Right ventricle myocardium superior (tissue), 1 donor: ENCODE measurements at places on chromosomes 11 and 22. TPM values are rescaled to one million over a fixed set of nuclear protein-coding genes. Genes with fewer than 3 reads are reported as not detected.

Gene CATSPER1
- not detected for total RNA-seq

Gene KCNJ4
- total RNA-seq = 16.6 TPM

Gene ME3
- 30.4 TPM for total RNA-seq

Gene RAB36
- 0.35 TPM for total RNA-seq

Gene ZNF70
- 2.8 TPM for total RNA-seq

Gene ELMOD1
- total RNA-seq = 1.00 TPM

Gene BAIAP2L2
- 0.24 TPM for total RNA-seq

Gene RAB39A
- total RNA-seq = 0.51 TPM

Gene C11orf91
- not detected for total RNA-seq

DNA sequence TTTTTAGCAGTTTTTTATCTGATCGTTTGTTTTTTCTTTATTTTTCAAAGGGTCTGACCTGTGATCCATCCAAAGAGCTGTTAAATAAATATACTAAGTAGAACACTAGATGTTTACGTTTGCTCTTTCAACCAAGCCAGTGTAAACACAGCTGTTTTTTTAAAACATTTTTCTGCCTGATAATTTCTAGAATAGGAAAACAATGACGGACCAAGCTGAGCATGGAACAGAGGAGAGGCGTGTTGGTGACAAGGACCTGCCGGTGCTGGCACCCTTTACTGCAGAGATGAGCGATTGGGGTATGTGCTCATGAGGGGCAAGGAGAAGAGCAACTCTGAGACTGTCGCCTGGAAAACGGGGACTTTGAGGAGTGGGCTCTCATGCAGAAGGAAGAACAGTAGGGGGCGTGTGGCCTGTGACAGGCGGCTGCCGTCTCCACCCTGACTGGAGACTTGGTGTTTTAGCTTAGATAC, 28.6 kb upstream of the PANX2 start:
- no peak for DNase-seq

- no peak for DNase-seq
Measured at GRCh38 chr22:27802346-27803073, 954 bp upstream of the MN1 start.

DNA sequence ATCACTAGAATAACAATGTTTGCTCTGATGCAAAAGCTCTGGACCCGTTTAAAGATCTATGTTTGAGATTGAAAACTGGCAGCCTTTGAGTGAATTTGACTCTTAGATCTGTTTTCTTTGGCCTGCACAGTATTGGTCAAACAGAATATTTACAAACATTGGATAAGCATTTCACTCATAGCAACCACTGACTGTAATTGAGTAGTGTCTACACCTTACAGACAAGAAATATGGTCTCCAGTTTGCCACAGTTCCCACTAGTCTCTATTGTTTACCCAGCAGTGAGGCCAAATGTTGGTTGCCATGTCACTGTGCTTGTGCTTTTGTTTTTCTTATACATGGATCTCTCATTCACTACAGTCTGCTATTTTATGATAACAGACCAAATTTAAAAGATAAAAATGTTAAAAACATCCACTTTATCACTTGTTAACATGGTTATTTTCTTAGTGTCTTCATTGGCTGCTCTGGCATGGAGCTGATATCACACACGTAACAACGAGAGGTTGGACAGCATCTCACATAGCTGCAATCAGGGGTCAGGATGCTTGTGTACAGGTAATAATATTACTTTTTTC, 12.2 kb downstream of the ANKRD42 start:
- no peak for DNase-seq

DNA sequence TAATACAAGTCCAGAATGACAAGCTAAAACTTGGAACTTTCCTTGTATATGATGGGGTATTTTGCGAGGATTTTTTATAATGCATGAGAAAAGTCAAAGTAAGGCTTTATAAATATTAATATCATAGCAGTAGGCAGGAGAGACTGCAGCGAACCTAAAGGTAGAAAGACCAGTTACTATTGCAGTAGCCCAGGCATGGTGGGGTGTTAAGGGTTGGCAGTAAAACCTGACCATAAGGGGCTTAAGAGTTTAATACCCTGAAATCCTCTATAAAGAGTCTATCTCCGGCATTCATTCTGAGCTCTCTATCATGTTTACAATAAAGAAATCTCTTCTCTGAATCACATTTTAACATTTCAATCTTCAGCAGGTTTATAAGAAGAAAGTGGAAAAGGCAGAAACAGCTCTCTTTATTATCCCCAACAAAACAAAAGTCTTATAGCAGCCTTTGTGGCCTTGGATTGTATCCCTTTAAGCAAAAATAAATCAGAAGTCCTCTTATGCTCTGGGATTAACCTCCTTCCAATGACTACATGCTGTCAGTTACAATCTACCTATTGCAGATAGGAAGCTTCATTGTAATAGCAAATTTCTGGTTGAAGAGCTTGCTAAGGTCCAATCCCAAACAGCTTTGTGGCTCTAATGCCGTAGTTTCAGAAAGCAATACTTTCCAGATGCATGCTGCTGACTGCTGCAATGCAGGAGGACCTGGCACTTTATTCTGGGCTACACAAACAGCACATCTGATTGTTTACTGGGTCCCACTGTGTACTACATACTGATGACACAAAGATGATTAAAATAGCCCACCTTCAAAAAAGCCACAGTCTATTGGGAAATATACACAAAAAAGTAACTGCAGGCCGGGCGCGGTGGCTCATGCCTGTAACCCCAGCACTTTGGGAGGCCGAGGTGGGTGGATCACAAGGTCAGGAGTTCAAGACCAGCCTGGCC, 45.8 kb downstream of the SIK3 start:
- DNase-seq = no peak

GRCh38 chr11:35619855-35620640, 1.8 kb downstream of the FJX1 start:
- DNase-seq = peak; percentile 43

DNA sequence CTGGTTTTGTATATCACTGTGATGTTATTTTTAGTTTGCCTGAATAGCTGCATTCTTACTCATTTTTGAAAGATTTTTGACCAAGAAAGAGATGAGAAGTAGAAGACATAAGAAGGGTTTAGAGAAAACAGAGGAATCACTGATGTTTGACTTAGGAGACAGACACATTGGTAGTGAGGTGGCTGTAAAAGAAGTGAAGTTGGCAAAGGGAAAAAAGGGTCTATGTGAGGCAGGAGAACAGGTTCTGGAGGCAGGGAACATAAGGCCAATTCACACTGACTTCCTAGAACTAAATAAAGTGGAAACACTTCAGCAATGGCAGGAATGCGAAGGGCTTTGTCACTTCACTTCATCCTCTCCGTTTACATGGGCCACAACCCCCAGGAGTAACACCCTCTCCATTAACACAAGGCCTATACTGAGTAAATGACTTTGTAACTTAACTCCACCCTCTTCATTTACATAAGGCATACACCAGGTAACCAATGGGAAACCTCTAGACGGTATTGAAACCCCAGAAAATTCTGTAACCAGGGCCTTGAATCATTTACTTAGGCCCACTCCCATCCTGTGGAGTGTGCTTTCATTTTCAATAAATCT, 36.5 kb downstream of the CTSC start:
- DNase-seq = no peak

DNA sequence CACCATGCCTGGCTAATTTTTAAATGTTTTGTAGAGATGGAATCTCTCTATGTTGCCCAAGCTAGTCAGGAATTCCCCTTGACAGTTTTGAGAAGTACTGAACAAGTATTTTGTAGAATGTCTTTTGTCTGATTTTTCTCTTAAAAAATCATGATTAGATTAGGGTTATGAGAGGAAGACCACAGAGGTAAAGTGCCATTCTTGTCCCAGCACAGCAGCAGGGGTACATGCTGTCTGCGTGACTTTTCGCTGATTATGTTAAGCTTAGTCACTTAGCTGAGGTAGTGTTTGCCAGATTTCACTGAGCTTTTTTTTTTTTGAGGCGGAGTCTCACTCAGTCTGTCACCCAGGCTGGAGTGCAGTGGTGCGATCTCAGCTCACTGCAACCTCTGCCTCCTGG, 13.6 kb upstream of the NUP160 start:
- DNase-seq = no peak

DNA sequence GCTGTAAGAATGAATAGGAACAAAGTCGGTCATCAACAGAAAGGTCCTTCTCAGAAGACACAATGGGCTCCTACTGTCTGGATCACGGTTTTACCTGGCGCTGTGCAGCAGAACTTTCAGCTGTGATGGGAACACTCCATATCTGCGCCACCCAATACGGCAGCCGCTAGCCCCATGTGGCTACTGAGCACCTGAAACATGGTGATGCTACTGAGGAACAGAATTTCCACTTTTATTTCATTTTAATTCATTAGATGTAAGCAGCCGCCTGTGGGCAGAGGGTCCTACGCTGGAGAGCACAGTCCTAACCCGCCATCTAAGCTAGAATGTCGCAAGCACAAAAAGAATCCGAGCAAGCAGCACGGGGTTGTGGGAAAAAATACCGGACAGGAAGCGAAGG, 2.7 kb downstream of the SULT4A1 start:
- DNase-seq = no peak

DNA sequence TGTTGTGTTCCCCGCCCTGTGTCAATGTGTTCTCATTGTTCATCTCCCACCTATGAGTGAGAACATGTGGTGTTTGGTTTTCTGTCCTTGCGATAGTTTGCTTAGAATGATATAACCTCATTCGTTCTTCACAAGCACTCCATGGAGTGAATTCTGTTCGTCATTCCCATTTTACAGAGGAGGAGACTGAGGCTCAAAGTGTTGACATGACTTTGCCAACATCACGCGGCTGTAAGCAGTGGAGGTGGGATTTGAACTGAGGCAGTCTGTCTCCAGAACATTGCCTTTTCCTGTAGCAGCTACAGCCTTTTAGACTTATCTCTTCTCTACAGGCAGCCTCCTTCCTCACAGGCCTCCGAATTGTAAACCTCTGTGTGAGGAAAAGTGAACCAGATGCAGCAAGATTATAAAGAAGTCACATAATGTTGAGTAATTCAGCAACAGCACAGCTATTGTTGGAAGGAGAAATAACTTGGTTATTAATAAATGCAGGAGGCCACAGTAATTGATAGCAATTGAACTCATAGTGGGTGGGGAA, 74.6 kb downstream of the MYO18B start:
- no peak for DNase-seq

DNA sequence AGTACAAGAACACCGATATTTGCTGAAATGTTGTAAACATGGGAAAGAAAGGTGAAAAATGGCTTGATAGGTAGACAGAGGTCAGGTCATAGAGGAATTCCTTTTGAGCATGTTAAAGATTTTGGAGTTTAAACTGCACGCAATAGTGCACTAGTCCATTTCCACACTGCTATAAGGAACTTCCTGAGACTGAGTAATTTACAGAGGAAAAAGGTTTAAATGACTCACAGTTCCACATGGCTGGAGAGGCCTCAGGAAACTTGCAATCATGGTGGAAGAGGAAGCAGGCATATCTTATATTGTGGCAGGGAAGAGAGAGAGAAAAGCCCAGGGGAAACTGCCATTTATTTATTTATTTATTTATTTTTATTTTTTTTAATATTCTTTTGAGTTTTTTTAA, 5.0 kb downstream of the OR10A5 start:
- no peak for DNase-seq

DNA sequence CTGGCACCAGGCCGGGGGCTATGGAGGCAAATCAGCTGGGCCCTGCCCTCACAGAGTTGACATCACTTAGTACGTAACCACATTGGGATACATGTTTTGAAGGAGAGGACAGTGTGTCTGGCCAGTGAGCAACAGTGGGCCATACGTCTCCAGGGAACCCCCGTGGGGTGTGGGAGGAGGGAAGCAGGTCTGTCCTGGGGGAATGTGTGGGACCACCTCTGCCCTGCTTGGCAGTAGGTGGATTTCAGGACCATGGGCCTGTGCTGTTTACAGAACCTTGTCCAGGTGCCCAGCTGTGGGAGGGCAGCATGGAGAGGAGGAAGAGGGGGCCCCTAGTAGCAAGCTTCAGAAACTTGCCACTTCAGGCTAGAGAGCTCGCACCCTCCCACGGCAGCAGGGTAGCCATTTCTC, 21.0 kb downstream of the P2RY2 start:
- no peak for DNase-seq

DNA sequence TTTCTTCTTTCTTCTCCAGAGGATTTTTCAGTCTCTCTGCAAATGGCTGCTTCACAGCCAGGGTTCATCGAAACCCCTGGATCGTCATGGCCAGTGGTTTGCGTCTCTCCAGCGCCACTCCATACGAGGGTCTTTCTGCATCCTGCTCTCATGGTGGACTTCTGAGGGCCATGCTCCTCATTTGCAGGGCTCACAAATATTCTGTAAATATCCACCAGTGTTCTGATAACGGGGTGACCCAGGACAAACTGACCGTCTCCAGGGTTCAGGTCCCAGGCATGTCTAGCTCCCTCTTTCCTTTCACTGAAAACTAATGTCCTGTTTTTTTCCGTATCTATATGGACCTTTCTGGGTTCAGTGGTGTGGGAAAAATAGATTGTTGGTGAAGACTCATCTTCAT, 15.7 kb upstream of the VPREB1 start:
- no peak for DNase-seq

DNA sequence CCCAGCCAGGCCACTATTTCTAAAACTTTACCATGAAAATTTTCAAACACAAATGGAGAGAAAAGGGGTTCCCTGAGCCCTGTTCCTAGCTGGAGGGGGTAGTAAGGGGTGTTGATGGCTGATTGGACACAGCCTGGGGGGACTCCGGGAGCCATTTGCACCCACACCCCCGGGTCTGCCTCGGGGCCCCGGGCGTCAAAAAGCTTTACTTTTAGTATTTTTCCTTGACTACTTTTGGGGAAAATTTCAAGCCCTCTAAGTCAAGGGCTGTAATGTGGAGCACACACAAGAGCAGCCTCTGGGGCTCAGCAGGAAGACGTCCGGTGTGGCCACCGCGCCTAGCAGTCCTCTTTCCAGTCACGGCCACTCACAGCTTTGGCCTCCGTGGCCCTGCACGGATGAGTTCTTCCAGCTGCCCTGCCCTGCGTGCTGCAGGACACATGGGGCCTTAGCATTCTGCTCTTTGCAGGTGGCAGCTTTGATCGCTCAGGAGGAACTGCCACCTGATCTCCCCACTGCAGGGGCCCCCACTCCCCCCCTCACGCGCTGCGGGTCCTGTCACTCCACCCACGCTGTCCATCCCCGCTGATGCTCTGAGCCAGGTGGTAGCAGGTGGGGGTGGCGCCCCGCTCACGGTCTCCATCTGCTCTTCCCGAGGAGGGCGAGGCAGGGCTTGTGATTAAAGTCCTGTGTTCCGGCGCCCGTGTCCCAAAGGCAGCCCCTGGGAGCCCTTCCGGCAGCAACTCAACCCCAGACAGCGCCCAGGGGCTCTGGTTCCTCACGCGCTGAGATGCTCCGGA, 14.4 kb downstream of the RNH1 start:
- no peak for DNase-seq

GRCh38 chr11:35394941-35395340, 24.4 kb downstream of the SLC1A2 start:
- no peak for DNase-seq

- no peak for DNase-seq
Measured at GRCh38 chr11:117862019-117862725, 14.3 kb downstream of the FXYD6 start.

GRCh38 chr11:35303596-35304385, 115.6 kb downstream of the SLC1A2 start:
- DNase-seq = peak; percentile 53

DNA sequence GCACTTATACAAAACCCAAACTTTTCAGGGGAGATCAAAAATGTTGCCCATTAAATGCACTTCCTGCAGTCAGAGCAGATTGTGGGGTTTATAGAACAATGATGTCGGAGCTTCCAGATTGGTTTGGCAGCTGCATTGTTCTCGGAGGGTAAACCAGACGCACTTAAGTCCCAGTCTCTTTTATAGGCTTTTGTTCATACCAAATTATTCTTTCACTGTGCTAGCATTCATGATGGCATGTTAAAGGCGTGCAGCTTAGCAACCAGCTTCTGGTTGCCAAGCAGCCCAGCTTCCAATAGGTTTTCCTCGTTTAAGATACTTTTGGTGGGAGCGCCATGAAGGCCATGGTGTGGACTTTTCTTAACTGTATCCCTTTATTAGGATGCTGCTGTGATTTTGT, 40.9 kb downstream of the ZC3H12C start:
- DNase-seq = no peak
